Effector memory CD8-positive, alpha-beta T cell (primary cell): ENCODE measurements at places on chromosomes 2 and 18.

GRCh38 chr2:138060301-138060635, 96.0 kb downstream of the HNMT start:
- DNase-seq: no peak

- no peak for DNase-seq
These were observed 814.2 kb downstream of the LRP1B start for GRCh38 chr2:141316606-141317005.

DNA sequence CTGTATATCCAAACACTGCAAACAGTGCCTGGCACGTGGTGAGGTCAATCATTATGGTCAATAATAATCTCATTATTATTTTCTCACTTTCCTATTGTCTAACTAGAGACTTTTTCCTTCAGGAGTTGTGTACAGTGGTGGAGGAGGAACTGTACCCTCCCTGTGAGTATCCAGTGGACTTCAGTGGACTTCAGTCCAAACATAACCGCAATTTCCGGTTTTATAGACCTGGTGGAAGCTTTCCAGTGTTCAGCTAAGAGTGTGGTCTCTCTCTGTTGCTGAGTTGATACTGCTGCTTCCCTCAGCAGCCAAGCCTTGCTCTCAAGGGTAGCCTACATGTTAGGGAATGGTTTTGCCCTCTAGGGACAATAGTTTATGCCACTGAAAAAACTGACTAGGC, 447.1 kb downstream of the TMEM182 start:
- DNase-seq: no peak

GRCh38 chr2:148814143-148814859, 60.7 kb upstream of the KIF5C start:
- no peak for DNase-seq

- no peak for DNase-seq
These were observed 49.5 kb downstream of the CYP27C1 start for GRCh38 chr2:127170452-127171197.

GRCh38 chr2:48860380-48860779, 104.9 kb upstream of the LHCGR start:
- DNase-seq: no peak

- no peak for DNase-seq
These were observed 77.7 kb downstream of the KCTD18 start for GRCh38 chr2:200431996-200432705.

- DNase-seq: no peak
These were observed 232.3 kb upstream of the CHAC2 start for GRCh38 chr2:53535234-53535840.

DNA sequence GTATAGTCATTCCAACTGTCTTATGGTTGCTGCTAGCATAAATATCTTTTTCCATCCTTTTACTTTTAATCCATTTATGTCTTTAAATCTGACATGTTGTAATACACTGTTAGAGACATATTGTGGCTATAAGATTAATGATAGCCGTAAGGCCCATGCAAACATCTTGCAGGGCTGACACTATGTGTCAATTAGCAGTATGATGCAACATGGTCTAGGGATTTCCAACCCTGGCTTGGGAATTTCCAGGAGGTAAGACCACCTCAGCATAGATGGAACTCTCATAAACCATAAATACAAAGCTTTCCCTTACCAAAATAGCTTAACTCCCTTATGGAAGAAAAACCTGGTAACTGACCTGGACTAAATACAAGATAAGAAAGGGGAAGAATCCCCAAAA, 16.5 kb downstream of the SCLY start:
- DNase-seq: no peak

DNA sequence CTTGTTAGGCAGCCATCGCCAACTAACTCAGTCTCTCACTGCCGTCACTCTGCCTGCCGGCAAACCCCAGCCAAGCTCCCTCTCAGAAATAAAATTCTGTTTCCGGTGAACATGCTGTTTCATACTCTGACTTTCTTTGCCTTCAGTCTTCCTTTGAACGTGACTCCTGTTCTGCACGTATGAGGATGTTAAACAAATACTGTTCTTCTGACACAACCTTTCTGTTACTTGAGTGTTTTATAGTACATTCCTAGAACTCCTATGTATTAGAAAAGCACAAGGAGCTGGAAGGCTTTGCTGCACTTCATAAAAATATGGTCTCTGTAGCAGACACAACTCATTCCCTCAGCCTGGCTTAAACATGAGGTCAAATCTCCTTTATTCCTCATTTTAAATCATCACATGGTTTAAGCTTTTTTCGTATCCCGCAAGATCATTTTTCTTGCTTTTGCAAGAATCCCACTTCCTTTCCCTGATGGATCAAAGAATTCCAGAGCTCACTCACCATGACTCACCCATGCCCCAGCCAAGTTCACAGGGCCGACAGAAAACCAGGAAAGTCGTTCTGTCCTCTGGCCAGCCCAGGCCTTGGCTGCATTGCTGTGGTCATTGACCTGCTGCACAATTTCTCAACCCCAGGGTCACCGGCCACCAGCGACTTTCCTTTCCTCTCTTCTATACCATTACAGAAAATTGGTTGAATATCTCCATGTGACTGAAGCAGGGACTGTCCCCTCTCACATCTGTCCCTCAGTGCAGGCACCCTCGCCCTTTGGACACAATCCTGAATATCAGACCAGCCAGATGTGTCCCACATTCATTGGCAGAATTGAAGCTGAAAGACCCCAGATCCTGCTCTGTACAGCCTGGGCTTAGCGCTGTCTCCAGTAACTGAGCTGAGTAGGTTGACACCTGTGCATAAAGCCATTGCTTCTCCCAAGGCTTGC, 183.1 kb upstream of the ARL4C start:
- DNase-seq: no peak

GRCh38 chr2:830419-831224, 120.0 kb upstream of the SNTG2 start:
- no peak for DNase-seq

DNA sequence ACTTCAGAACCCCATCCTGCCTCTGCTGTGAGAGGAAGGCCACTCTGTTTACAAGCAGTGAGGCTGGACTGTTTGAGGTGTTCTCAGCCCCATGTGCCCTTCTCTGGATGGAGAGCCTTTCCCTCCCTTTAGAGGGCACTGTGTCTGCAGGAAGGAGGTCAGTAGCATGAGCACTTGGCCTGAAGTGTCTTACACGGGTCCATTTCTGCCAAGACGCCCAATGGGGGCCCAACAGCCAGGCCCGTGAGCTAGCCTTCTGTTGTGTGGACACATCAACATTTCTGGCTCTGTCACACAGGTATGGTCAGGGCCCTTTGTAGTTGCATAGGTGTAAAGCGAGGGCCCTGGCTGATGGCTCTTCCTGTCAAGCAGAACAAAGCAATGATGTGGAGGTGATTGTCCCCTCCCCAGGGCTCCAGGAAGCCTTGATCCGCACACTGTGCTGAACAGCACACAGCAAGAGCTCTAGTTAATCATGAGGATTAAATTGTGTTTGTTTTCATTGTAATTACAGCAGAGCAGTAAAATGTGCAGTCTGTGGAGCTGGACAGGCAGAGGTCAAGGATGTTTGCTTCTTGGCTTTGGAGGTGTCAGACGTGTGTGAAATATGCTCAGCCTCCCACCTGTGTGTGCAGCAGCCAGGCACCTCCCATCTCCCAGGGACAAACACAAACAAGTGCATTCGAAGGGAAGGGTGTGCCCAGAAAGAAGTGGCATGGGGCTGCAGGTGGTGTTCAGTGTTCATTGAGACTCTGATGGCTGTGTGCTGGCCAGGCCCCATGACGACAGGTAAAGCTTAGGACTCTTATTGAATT, 132.1 kb downstream of the SH3RF3 start:
- no peak for DNase-seq

DNA sequence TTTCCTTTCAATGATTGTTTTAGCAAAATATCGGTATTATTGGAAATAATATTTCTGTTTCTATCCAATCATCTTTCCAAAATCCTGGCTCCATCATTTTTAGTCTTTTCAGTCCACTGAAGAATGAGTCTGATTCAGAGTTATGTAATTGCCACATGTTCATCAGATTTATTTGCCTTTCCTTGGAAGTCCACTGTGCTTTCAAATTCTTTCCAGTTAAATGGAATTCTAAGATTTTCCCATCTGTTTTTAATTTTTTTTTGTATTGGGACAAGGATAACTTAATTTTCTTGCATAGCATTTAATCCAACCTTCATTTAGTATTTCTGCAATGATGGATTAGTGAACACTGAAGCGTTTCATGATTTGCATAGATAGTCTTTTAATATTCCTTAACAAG, 521.5 kb upstream of the NRXN1 start:
- DNase-seq: no peak

DNA sequence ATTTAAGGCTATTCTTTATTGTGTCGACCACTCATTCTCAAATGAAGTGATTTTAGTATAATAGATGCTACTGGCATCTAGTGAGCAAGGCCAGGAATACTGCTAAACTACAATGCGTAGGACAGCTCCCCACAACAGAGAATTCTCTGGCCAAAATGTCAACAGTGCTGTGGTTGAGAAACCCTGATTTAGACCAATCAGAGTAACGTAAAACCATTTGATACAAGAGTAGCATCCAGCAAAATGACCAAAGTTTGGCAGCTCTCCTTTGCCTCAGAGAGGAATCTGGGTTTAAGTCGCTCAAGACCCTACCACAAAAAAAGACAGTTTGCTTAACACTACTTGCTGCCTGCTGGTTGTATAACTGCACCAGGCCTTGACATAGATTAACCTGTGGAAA, 37.0 kb upstream of the TTN start:
- no peak for DNase-seq

GRCh38 chr2:40386177-40386576, 65.7 kb downstream of the SLC8A1 start:
- no peak for DNase-seq

DNA sequence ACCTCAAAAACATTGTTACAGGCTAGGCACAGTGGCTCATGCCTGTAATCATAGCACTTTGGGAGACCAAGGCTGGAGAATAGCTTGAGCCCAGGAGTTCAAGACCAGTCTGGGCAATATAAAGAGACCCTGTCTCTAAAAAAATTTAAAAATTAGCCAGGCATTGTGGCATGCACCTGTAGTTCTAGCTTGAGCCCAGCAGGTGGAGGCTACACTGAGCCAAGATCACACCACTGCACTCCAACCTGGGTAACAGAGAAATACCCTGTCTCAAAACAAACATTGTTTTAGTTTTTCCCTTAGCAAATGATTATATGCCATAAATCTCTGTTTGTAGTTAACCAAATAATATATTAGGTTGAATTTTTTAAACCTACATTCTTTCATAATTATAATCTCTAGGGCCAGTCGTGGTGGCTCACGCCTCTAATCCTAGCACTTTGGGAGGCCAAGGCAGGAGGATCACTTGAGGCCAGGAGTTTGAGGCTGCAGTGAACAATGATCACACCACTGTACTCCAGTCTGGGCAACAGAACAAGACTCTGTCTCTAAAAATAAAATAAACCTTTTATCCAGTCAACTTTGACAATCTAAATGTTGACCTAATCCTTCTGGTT, 13.3 kb upstream of the CYP20A1 start:
- peak; percentile 35 for DNase-seq
